SK-MEL-5 (cell line): ENCODE measurements at places on chromosomes 7 and 10.

DNA sequence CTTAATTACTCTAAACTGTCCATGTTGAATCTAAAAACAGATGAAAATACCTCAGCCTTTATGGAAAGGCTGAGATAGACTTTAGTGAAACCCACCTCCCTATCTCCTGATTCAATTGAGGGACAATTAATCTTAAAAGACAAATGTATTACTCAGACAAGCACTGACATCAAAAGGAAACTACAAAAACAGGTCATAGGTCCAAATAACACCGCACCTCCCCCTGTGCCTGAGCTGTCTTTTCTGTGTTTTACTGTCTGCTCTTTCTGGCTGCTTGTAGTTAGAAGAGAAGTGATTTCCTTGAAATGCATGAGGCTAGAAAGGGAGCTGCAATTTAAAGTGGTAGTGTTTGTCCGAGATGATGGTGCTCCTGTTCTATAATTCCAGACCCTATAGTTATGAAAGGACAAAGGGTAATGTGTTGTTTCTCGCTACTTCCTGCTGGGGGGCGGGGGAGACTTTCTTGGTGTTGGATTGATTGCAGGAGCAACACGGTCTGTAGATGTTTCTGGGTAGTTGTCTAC lies 16.0 kb downstream of the AKR1C8 start:
- DNase-seq = no peak

DNA sequence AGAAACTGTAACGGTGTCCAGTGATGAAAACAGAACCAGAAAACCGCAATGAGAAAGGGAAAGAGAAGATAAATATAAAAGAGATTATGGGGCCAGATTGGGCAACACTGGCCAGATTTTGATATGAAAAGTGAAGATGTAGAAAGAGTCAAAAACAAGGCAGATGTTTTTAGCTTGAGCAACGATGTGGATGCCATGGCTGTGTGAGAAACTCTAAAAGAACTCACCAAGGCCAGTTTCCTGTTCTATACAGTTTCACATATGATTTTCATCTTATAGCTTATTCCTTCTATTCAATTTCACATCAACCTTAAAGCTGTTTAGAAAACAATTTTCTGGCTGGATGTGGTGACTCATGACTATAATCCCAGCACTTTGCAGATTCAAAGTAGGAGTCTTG lies 36.3 kb downstream of the CSTF2T start:
- DNase-seq = no peak

- DNase-seq = no peak
Observed at GRCh38 chr7:137360087-137360679, 16.6 kb upstream of the PTN start.

- DNase-seq = no peak
Observed at GRCh38 chr7:116425647-116426209, 73.8 kb upstream of the CAV2 start.

DNA sequence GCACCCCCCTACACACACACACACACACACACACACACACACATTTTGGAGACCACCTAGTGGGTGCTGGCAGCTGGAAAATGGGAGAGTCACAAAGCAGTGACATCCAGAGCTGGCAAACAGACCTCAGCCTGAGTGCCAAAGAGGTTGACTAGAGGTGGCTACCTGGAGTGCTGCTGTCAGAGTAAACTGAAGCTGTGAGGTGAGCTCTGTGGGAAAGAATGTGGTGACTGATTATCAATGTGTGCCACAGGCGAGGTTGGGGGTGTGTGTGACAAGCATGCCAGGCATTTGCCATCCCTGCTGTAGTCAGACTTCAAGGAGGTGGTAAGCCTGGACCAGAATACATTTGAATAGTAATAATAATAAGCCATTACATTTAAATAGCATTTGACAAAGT lies 120.6 kb downstream of the SLIT1 start:
- DNase-seq = no peak
